ENCODE measurements at places on chromosomes 6 and 20.

DNA sequence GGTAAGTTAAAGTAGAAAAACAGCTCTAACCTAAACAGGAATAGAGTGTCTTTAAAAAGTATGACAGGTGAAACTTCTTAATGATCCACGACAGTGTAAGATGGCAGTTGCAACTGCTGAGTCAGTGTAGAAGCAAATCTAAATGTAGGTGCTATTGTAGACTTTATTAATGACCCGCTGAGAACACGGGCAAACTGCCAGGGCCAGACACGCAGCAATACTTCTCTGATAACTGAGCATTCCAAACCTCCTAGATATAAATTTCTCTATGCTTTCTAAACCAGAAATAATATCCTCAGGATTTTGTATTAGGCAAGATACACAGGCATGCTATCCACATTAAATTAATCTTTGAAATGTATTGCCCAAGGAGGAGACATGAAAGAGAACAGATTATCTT lies 1076.4 kb downstream of the HACE1 start:
- no peak for DNase-seq

DNA sequence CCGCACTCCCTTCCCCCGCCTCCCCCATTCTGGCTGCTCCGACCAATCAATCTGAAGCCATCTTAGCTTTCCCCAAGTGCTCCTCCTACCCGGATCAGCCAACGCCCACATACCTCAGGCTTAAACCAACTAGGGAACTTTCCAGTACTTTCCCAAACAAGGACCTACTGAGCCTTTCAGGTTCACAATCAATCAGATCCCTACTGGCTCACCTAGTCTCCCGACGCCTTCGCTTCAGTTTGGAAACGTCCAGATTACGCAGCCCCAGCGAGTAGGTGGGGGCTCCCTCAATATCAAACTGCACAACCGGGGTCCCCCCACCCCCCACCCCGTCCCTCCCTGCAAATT lies 432 bp downstream of the HSPA1L start:
- DNase-seq, result peak; percentile 100

- peak; percentile 85 for DNase-seq
These were observed 1.9 kb downstream of the RAB32 start for GRCh38 chr6:146545581-146545980.

DNA sequence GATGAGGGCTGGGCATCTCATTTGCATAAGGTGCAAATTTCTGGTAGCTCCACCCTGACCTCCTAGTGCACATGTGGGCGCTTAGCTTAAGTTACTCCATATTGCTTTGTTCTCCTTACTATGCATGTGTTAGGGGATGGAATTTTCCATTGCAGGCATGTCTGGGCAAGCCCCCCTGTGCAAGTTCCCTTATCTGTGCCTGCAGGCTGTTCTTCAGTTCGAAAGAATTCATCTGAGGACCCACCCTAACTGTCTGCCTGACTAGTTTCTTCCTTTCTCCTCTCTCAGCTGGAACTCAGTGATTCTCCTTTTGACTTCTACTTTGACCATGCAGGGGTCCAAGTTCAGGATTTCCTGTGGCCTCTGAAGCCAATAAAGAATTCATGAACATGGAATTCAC lies 30.2 kb downstream of the CCDC170 start:
- no peak for DNase-seq

DNA sequence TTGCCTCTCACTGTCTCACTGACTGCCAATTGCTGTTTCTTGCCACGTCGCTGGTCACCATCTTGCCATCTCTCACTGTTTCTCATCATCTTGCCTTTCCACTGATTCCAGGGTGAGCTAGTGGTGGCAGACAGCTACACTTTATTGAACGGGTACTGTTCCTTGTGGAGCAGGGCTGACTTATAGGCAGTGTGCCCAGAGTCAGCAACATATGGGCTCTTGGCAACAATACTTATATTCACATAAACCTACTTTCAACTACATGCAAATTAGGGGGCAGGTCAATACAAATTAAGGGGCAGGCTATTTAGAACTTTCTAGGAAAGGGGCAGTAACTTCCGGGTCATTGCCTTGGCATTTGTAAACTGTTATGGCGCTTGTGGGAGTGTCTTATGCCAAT lies 186.2 kb upstream of the SYNDIG1 start:
- DNase-seq, result no peak

- DNase-seq, result peak; percentile 68
These were observed 121.1 kb upstream of the COL21A1 start for GRCh38 chr6:56368491-56368890.

- DNase-seq, result no peak
These were observed 11.5 kb downstream of the FOXC1 start for GRCh38 chr6:1621070-1621701.

DNA sequence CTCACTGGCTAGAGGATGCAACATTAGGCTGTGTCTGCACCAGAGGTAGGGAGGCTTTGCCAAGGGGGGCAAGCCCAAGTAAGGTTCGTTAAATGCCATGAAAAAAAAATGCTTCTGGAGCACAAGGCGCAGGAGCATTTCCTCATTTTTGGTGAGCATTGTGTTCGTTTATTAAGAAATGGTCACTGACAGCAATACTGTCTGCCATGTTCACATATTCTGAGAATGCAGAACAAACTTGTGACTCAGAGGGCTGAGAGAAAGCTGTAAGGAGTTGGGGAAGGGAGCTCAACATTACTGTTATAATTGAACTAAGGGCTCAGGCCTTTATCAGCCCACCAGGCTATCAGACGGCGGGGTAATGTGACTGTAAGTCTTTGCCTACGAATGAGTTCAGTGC lies 465.4 kb upstream of the BTBD3 start:
- peak; percentile 57 for DNase-seq

DNA sequence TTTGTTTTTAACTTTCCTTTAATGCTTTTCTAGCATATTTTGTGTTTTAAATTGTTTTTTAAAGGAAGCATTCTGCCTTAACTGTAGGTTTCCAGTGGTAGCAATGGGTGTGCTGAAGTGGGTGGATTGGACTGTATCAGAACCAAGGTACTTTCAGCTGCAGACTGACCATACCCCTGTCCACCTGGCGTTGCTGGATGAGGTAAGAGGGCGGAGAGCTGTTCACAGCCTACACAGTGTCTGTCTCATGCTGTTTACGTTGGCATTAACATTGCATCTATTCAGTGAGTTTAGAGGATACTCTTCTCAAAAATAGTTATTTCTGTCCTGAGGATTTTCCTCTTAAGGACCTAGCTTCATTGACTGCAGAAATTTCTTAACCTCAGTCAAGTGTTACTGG lies 11.9 kb downstream of the NELFCD start:
- DNase-seq, result no peak

DNA sequence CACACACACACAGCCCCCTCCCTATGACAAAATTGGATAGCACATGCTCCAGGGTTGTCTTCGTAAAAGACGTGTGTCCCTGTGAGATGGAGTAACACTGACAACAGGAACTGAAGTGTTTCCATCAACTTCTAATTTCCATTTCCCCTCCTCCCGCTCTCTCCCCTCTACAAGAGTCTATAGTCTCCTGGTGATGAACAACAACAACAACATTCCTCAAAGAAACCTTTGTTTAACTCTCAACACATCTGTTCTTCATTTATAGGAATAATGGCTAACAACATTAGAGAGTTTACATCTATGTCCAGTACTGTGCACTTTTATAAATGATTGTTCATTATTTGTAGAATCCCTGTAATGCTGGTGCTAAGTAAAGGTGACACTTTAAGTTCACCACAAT lies 205.8 kb upstream of the SSTR4 start:
- no peak for DNase-seq

DNA sequence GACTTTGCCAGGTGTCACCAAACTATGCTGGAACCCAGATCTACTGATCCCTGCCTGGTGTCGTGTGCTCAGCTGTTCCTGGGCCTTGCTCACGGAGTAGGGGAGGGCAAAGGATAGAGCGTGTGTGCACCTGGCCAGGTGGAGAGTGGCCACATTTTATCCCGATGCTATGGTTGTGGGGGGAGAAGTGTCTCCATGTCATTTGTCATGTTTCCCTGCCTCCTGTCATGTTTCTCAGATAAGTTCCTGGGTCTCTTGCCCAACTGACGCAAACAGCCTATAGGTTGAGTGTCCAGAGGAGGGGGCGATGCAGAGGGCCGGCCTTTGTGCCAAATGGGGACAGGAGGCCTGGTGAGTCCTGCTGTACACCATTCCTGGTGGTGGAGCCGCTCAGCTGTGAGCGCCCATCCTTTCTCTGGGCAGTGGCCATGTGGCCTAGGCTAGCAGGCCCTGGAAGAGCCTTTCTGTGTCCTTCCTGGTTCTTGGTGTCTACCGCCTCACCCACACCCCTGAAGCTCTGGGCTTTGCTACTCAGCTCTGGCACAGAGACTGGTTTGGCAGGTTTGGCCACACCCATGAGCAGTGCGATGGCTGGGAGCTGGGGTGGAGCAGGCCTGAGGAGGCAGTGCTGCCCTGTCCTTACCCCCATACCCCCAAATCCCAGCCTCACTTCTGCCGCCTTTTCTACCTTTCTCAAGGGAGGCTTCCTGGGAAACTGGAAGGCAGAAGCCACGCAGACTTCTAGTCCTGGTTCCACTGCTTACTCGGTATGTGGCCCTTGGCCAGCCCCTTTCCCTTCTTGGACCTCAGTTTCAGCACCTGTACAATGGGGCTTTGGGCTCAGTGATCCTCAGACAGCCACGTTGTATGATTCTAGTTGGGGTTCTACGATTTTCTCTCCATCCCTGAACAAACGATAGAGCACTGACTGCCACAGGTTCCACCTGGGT lies 32.3 kb upstream of the EPB41L1 start:
- no peak for DNase-seq

- no peak for DNase-seq
These were observed 30.0 kb upstream of the CARMIL1 start for GRCh38 chr6:25249133-25249532.

GRCh38 chr6:45305546-45305945 lies 22.6 kb upstream of the RUNX2 start:
- DNase-seq, result peak; percentile 9

- no peak for DNase-seq
These were observed 25.6 kb upstream of the SMOC2 start for GRCh38 chr6:168415098-168415992.

DNA sequence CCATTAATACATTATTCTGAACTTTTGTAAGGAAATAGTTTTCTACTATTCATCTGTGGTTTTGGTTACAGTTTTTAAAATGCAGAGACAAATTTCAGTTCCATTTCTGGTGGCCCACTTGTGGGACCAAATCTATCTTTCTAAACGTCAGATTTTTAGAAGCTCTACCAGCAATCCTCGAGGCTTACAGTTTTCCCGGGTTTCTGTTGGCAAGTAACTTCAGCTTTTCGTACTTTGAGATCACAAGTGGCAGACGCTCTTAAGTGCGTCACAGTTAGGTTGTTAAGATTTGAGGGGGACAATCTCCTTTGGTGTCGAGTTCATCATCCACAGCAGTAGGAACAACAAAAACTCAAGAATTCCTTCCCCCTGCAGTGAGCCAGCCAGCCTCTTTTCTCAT lies 60.0 kb downstream of the JARID2 start:
- no peak for DNase-seq

DNA sequence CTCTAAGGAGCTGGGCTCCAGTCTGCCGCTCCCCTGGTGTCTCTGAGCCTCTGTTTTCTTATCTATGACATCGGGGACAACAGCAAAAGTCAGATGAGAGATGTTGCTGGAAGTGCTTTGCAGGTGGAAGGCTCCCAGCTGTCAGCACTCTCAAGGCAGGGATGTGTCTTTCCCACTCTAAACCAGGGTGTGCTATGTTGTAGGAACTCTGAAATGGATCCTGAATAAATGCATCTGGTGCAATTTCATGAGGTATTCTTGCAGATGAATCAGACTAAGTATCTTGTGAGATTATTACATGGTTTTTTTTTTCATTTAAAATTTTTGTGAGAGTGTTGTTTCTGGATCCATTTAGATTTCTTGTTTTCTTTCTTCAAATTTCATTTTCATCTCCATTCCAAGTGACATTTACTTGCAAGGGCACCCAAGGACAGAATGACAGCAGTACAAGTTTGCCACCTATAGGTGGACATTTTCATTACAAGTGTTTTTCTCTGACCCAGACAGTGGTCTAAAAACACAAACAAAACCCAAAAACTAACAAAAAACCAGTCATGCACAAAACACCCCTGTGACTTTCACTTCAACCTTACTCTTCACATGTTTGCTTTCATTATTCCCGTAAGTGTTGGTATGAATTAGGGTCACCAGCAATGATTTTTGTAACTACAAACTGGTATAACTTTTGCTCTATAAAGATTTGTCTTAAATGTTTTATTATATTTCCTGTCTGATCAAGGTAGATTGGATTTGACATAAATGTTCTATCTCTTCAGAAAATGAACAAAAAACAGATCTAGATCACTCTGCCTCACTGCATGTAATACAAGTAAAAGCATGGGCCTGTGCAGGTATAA lies 14.7 kb upstream of the SIM1 start:
- DNase-seq, result peak; percentile 63

GRCh38 chr20:24361541-24361940 lies 107.9 kb upstream of the SYNDIG1 start:
- DNase-seq, result no peak

- DNase-seq, result no peak
These were observed 14.8 kb downstream of the SEMG2 start for GRCh38 chr20:45235995-45236394.

GRCh38 chr6:137341681-137342195 lies 122.6 kb upstream of the IFNGR1 start:
- DNase-seq, result peak; percentile 52

GRCh38 chr6:139528471-139528870 lies 154.0 kb upstream of the CITED2 start:
- no peak for DNase-seq

- DNase-seq, result peak; percentile 95
These were observed 155.7 kb upstream of the PRSS16 start for GRCh38 chr6:27091661-27092315.

DNA sequence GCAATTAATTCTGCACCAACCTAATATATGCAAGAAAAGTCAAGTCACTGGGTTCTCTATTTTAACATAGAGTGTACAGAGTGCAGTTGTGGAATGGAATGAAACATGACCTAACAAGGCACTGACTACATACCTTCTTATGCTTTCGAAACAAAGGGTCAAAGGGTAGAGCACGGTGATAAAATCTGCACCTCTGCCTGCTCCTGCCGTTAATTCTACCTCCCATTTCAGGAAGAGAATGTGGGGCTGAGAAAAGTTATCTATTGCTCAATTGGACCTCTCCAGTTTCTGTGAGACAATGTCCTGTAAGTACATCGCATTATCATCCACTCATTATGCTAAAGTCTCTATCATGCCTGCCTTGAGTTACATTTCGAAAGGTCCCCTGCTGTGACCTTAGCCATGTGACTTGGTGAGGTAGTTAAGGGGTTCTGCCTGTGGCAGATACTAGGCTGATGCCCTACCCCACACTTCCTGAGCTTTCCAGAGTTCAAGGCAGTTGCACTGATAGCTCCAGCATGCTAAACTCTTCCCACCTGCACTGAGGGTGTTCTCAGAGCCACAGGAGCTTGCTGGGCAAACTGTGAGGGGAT lies 14.0 kb upstream of the MOCS1 start:
- no peak for DNase-seq

DNA sequence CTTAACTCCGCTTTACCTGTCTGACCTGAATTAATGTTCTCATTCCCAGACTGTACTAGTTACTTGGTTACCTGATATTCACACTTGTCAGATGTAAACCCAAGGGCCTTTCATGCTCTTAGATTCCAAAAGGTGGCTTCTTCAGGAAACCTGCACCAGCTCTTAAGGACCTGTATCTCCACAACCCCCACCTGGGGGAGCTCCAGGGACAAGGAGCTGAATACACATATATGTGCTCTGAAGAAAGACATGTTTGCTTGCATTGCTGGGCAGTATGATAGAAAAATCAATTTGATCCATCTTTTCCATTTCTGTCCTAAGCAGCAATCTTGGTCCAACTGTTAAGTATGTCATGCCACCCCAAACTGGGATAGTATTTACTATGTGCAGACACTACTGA lies 64.8 kb upstream of the POU3F2 start:
- DNase-seq, result peak; percentile 61

GRCh38 chr6:82322386-82322785 lies 41.2 kb upstream of the TPBG start:
- no peak for DNase-seq
